T-helper 9 cell (primary cell): ENCODE measurements at places on chromosomes 3 and 15.

DNA sequence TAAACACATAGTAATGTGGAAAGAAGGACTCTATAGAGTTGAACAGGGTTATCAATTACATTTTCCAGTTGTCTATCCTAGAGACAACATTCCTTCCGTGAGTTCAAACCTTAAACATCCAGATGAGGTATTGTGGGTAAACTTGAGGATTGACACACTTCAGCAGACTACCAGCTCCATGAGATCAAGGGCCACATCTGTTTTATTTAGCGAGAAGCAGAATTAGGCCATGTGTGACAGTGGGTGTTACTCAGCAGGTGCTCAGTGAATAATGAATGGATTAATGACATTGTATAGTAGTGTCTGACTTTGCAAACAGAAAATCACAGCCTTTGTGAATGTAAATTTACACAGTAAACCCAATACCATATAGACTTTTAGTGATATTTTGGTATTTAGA lies 941.1 kb upstream of the CFAP20DC start:
- no peak for DNase-seq

GRCh38 chr3:10988001-10988665 lies 4.4 kb upstream of the SLC6A1 start:
- DNase-seq = no peak

DNA sequence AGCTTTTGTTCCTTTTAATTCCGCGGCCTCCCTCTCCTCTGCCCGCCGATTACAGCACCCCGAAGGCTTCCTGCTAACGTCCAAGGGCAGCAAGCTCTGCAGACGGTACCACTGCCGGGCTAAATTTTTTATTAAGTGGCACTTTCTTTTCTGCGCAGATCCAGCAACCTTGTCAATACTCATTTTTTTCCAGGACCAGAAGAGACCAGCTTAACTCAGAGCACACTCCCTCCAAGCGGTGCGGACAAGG lies 542 bp upstream of the MEIS2 start:
- DNase-seq = no peak

DNA sequence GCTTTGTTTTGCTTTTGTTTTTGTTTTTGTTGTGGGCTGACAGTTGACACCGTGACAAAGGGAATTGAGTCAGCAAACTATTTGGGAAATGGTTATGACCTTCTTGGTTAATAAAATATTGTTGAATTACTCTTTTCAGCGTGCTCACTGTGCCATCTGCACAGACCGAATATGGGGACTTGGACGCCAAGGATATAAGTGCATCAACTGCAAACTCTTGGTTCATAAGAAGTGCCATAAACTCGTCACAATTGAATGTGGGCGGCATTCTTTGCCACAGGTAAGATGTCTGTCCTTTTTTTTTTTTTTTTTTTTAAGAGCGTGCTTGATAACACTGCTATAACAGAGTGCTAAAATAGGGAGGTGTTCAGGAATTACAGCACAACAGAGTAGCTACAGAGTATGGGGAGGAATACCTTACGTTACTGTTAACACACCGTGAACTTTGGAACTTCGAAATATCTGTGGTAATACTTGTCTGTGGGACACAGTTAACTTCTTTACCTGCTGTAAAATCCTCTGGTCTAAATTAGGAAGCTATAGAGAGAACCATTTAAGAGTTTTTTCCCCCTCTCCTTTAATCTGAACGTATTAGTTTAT lies 48.2 kb downstream of the PRKCI start:
- no peak for DNase-seq

- DNase-seq = no peak
These were observed 35.6 kb upstream of the ARHGEF3 start for GRCh38 chr3:56837196-56837955.

- DNase-seq = no peak
These were observed 496.6 kb upstream of the SGO1 start for GRCh38 chr3:20682573-20682972.

DNA sequence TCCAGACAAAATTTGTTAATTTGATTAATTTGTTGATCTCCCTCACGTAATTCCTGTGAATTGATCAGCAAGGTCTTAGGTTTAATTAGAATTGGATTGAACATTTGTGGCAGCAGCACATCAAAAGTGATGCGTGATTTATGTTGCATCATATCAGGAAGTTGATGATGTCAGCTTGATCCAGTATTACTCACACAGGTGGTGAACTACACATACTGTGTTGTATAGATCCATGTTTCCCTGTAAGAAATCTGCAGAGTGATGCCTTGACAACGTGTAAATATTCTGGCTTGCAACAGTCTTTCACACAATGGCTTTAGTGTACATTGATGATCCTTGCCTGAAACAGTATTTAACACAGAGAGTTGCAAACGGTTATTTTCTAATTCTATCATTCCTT lies 200.4 kb downstream of the ADAMTSL3 start:
- no peak for DNase-seq

- no peak for DNase-seq
These were observed 325.3 kb downstream of the THSD4 start for GRCh38 chr15:71440489-71441110.

- no peak for DNase-seq
These were observed 581.5 kb downstream of the TBL1XR1 start for GRCh38 chr3:176615826-176616225.

- no peak for DNase-seq
These were observed 63.5 kb upstream of the SLITRK3 start for GRCh38 chr3:165259541-165260193.

GRCh38 chr3:105686278-105686897 lies 182.4 kb downstream of the CBLB start:
- DNase-seq = no peak

GRCh38 chr3:188573956-188574355 lies 420.0 kb downstream of the LPP start:
- no peak for DNase-seq

DNA sequence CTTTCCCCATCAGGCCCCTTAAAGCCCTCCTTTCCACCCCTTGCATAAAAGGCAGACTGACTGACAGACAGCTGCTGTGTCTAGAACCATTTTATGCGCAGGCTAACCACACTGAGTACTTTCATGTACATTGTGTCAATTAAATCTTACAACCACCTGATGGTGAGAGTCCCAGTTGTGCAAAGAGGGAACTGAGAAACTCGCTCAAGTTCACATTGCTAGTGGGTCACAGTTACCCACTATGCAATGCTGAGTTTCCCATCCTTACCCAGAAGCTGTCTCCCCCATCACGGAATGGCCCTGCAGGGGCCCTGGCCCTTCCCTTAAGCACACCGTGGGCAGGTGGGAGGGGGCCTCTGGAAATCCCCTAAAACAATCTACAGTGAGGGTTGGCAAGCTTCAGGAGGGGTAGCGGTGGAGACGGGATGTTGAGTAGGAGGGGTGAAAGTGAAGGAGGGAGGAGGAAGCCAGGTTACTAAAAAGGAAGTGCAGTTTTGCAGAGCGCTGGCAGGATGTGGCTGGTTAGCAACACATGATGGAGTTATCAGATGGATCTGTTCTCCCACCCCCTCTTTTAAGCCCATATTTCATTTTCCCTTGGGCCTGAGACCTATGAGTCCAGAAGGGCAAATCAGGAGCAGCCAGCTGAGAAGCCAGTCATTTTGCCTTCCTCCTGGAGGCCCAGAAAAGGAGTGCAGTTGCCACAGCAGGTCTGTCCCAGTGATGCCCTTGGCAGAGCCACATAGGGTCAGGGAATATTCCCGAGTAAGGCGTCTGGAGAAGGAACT lies 30.0 kb downstream of the STARD5 start:
- peak; percentile 57 for DNase-seq

- DNase-seq = no peak
These were observed 678.5 kb downstream of the NR2F2 start for GRCh38 chr15:97009031-97009431.

DNA sequence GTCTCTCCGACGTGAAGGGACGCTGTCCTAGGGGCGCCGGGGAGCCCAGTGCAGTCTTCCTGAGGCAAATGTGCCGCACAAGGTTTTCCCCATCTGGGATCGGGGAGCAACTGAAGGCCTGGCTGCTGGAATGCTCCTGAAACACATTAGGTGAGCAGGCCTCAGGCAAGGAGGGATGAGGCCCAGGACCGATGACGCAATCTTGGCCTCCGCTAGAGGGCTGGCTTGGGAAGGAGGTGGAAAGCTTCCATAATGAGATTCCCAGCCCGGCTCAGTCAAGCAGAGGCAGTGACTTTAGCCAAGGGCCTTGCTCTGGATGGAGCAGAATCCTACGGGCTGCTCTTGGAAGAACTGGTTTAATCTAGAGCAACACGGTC lies 50.8 kb downstream of the CPN2 start:
- no peak for DNase-seq

- DNase-seq = no peak
These were observed 69.5 kb downstream of the TRANK1 start for GRCh38 chr3:36875397-36875796.

- no peak for DNase-seq
These were observed 29.5 kb downstream of the PRICKLE2 start for GRCh38 chr3:64195789-64196188.

- DNase-seq = no peak
These were observed 149.1 kb downstream of the NFKBIZ start for GRCh38 chr3:101998256-101998926.

DNA sequence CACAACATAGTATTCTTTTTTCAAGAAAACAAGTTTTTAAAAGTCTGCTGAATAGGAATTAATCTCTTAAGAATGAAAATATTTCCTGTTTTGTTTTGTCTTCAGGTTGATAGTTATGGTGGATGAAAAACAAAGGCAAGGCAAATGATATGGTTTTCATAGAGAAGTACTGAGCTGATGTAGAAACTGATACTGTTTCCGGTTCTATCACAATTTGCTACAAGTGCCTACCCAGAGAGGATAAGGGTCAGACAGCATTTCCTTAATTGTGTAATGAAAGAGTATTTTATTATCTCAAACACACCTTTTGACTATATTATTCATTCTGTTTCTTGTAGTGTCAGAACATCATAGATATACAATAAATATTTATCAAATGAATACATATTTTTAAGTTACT lies 836.3 kb downstream of the SQOR start:
- DNase-seq = no peak

- DNase-seq = peak; percentile 65
These were observed 350.3 kb downstream of the DOCK3 start for GRCh38 chr3:51024765-51025632.

DNA sequence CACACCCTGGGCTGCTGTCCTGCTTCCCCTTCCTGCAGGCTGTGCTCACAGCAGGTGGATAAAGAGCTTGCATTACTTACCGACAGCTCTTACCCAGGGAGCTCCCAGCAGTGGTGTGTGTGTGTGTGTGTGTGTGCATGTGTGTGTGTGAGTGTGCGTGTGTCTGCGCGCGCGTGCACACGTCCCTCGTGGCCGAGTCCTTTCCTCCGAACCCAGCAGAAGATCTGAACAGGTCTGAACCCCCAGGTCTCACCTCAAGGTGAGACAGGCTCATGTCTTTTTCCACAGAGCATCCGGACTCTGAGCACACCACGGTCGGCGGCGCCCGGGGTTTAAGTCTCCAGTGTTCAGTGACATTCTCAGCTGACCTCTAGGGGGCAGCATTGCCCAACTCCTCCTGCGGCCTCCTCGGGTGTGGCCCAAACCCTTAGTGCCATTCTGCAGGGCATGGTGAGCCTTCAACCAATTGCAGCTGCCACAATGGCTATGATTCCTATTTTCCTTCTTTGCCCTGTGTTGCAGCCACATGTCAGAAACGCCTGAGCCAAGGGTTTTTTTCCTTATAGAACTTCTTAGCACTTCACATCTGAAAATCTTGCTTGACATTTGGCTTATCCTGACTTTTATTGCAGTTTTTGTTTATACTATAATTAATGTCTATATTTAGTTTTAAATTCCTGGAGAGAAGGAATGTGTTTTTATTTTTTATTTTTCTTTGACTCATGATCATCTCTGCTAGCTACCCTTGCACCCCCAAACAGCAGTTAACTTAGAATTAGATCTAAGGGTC lies 64.1 kb upstream of the KLHL25 start:
- peak; percentile 71 for DNase-seq

- DNase-seq = no peak
These were observed 245.3 kb upstream of the P2RY1 start for GRCh38 chr3:152589644-152590043.

DNA sequence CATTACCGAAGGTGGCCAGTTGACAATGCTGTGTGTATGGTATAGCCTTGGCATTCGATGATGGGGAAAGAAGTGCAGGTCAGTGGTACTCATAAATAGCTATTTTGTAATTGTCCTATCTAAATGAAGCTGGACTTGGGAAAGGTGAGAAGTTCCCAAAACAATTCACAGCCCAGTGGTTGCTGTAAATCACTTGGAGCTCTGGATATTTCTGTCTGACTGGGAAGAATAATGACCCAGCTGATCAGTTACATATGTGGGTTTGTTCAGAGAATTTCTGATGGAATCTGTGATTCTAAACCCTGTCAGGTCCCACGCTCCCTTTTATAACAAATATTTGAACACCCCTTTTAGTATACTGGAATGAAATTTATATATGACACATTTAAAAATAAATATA lies 133.9 kb upstream of the PFN2 start:
- no peak for DNase-seq

DNA sequence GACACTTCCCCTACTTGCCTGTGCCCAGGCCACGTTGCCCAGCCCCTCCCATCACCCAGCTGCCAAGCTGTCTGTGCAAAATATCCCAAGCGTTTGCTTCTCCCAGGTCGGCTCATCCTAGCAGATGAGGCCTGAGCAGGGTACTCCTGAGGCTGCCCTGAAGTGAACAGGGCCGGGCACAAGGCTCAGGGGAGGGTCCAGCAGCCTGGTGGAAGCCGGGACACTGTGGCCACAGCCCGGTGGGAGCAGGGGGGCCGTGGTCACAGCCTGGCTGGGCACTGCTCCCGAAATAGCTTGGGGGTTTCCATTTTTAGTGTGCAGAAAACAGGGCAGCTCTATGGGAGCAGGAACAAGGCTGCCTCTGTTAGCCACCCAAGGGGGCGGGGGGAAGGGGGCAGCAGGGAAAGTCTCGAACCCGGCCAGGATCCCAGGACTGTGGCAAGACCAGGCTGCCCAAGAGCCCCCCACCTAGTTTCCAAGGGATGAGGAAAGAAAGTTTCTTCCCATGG lies 3.4 kb downstream of the PLXNB1 start:
- DNase-seq = no peak

GRCh38 chr3:20808864-20809263 lies 622.9 kb upstream of the SGO1 start:
- no peak for DNase-seq

DNA sequence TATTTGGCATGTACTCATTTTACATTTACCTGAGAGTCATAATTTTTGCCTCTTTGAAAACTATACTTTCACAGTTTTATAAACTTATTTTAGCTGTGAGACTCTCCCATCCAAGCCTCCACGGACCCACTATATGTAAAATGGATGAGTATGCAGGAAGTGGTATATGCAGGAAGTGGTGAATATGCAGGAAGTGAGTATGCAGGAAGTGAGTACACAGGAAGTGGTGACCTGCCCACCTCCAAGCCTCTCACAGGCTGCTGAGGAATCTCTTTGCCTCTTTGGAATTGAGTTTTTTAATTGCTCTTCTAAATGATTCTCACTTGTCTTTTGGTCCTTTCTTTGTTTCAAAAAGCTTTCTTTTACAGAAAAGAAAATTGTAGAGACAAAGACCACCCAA lies 85.2 kb downstream of the KBTBD8 start:
- DNase-seq = peak; percentile 10

- no peak for DNase-seq
These were observed 28.7 kb downstream of the ATP13A3 start for GRCh38 chr3:194458131-194458530.

GRCh38 chr15:23606226-23606625 lies 40.8 kb downstream of the MKRN3 start:
- DNase-seq = no peak

GRCh38 chr3:158404131-158404718 lies 166.8 kb upstream of the MLF1 start:
- no peak for DNase-seq
